ENCODE measurements at places on chromosomes 2 and 18. TPM values are rescaled to one million over a fixed set of nuclear protein-coding genes. Genes with fewer than 3 reads are reported as not detected.

- DNase-seq: no peak
Measured at GRCh38 chr2:72797740-72798139, 28.1 kb downstream of the EXOC6B start.

Gene REG3G
- not detected for total RNA-seq

DNA sequence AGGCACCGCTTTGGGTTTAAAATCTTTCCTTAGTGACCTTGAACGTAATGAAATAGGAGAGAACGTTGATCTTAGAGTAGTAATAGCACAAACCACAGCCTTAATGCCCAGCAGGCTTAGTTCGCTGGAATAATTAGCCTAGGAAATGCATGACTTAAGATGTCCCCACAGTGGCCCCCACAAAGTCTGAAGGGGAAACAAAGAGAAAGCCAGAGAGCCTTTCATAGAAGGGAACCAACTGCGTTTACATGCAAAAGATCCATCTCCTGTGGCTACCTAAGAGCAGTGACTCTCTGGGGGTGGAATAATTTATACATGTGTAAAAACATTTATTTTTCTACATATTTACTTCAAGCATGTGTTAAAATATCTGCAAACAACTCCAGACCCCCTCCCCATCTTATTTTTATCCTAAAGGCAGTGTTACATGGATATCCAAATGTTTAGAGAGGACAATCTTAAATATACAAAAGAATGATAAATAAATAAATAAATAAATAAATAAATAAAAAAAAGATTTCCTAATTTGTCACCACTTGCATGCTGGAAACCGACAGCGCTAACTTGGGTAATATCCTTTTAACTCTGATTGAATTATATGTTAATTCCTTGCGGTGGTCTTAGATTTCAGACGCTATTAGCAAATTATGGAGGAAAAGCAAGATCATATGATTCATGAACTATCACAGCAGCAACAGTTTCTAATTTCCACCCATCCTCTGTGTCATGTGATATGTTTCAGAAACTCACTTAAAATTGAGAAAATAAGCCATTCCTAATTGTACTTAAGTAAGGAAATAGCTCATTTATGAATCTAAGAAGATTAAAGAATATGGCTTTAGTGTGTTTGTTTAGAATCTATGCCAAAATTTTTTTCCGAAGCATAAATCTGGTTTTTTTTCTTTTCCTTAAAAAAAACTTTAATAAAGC, 23.4 kb upstream of the CYP1B1 start:
- DNase-seq: no peak

DNA sequence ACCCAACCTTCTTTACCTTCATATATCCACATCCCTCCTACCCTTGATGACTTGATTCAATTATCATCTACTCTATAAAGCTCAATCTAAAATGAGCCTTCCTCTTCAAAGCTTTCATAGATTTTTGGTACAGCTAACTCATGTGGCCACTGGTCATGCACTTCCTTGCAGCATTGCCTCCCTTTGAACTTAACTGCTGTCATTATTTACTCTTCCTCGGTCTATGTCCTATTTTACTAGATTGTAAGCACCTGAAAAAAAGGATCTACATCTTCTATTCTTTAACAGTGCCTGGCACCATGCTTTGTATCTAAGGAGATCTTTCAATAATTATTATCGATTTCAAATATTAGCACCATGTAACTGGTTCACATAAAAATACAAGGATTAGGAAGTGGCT, 30.6 kb downstream of the MDH1 start:
- no peak for DNase-seq

DNA sequence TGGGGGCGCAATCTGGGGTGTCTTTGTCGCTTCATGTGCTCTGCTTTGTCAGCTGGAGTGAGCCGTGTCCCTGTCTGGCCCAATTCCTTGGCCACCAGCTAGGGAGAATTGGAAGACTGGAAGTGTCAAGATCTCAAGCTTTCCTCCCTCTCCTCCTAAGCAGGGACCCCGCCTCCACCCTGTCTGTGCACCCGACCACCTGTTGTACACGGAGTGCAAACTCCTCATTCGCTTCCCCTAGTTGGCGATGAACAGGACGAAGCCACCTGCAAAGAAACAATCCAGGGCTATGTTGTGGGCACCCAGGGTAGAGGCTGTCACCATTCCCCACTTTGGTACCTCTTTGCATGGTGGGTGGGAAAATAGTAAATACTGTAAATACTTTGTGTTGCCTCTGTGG, 1.7 kb upstream of the DQX1 start:
- no peak for DNase-seq

GRCh38 chr2:82636402-82637020, 1822.6 kb downstream of the SUCLG1 start:
- DNase-seq: no peak

DNA sequence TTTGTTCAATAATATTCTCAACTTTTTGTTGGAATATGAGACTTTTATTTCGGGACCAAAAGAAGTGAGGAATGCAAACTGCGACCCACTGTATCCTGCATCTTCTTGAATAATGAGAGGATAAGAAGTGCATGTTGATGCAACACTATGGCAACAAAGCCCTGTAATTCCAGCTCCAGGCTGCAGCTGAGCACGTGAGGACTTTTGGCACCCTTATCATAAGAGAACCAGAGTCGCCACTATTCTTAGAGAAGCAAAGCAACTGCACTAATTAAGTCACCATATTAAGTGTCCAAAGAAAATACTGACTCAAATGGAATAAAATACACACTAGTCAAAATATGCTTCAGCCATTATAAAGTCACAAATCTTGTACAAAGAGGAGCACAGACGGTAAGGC, 65.8 kb downstream of the FAM210A start:
- no peak for DNase-seq

Gene UGT1A5
- total RNA-seq: not detected

GRCh38 chr18:44520981-44521667, 159.6 kb upstream of the SETBP1 start:
- DNase-seq: no peak

DNA sequence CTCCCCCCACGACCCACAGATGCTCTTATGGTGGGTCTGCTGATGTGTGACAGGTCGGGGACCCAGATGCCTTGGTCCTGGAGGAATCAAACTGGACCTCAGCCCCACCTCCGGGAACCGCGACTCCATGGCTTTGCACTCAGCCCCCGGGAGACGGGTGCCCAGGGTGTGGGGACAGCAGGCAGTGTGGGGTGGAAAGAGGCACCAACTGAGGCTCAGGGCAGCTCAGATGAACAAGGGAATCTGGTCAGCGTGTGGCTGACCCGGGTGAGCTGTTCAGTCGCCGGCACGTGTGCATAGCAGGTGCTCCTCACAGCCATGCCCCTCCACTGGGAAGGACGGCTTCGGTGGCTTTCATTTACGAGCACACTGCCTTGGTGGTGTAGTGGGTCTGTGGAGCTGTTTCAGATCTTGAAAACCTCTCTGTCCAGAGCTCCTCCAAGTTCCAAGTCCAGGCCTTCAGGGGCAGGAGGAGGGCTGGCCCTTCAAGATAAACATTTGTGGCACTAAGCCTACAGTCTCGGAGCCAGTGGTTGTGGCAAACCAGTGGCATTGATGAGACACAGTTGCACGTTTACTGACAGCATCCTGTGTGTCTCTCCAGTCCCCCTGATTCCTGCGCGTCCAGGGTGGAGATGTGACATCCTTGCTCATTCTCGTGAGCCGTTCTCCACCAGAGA, 471.2 kb upstream of the HS6ST1 start:
- DNase-seq: no peak

Gene ABHD1
- total RNA-seq: 2.0 TPM

Gene HMSD
- 1.2 TPM for total RNA-seq

- DNase-seq: no peak
Measured at GRCh38 chr2:10289352-10289751, 13.4 kb upstream of the HPCAL1 start.

Gene SCTR
- 1.0 TPM for total RNA-seq

Gene UCN
- 0.55 TPM for total RNA-seq

- DNase-seq: no peak
Measured at GRCh38 chr18:77894060-77894459, 644.4 kb downstream of the GALR1 start.

GRCh38 chr2:204152616-204153015, 216.1 kb downstream of the ICOS start:
- DNase-seq: no peak

Gene HAAO
- total RNA-seq: 1.9 TPM

DNA sequence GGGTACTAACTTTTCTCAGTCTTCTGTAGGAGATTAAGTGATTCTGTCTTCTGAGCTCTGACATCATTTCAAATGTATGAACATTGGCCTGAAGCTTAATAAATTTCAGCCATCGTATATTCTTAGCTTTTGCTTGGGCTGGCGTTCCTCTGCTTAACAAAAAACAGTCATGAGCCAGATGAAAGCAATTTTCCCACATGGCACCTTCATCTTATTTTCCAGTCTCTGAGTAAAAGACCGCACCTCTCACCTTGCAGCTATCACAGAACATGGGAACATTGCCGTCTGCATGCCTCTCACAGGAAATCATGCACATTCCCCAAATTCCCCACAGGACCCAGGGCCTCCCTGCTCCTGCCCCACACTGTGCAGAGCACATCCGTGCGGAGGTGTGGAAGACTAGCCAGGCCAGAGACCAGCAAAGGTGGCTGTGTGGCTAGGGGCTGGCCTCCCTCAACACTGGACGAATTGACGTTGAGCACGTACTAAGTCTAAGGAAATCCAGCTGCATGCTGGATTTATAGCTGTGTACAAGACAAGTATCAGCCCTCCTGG, 531.8 kb upstream of the ID2 start:
- no peak for DNase-seq

GRCh38 chr2:69693775-69694450, 48.0 kb upstream of the ANXA4 start:
- no peak for DNase-seq

Gene NAGK
- total RNA-seq: 47.8 TPM

Gene FKBP7
- 8.8 TPM for total RNA-seq

- DNase-seq: no peak
Measured at GRCh38 chr18:37529863-37530262, 35.7 kb downstream of the CELF4 start.

DNA sequence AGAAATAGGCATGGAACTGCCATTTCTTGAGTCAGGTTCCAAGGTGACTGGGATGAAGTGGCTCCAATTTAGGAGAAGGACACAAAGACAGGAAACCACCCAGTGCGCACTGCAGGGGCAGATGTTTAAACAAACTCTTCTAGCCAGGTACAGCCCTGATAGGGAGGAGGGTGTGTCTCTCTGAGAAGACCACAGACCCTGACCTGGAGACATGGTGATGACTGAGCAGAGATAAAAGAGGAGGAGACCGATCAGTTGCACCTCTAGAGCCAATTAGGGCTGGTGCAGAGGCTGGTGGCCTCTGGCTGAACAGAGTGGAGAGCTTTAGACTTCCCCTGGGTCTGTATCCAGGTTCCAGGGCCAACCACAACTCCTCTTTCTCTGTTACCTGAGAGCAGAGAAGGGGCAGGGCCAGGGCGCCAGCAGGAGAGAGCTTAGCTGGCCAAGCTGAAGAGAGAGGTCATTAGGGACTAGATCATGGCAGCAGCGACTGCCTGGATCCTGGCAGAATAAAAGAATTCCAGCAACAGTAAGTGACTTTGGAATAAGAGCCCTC, 5.4 kb upstream of the SPOPL start:
- DNase-seq: no peak

Gene CCDC178
- 0.55 TPM for total RNA-seq

- no peak for DNase-seq
Measured at GRCh38 chr2:201680743-201681142, 17.7 kb downstream of the MPP4 start.

GRCh38 chr18:23968638-23969604, 45.6 kb upstream of the TTC39C start:
- no peak for DNase-seq
